ENCODE measurements at places on chromosomes 3 and 15.

GRCh38 chr15:34154725-34155204 lies 52.9 kb downstream of the PGBD4 start:
- no peak for DNase-seq

GRCh38 chr3:156594219-156594683 lies 39.3 kb upstream of the SSR3 start:
- DNase-seq = no peak

GRCh38 chr3:183825456-183826161 lies at the start of gene MAP6D1:
MAP6D1 (minus strand) TSS chr3:183825577; CDS start chr3:183825547, 30 bp downstream.
- no peak for DNase-seq

GRCh38 chr3:81277853-81278252 lies 483.6 kb downstream of the GBE1 start:
- DNase-seq = no peak

GRCh38 chr3:187567661-187568121 lies 102.5 kb downstream of the SST start:
- DNase-seq = no peak

DNA sequence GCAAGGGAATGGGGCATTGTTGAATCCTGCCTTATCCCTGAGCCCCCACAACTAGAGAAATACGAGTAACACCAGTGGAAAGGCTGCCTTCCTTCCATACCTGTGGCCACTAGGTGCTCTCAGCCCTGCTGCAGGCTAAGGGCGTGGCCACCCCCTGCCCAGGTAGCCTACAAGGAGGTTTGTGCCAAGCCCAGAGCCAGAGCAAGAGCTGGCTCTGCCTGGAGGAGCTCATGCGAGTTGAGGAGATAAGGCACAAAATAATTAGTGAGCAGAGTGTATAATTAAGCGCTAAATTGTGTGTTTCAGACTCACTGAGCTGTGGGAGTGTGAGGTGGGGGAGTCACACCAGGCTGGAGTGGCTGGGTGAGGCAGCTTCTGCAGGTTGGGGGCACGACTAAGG lies 49.2 kb downstream of the TPRA1 start:
- no peak for DNase-seq

GRCh38 chr3:101936419-101937356 lies 87.4 kb downstream of the NFKBIZ start:
- no peak for DNase-seq

- DNase-seq = no peak
Measured at GRCh38 chr3:111749171-111750170, 109.6 kb upstream of the PHLDB2 start.

GRCh38 chr3:80606073-80606472 lies 838.3 kb upstream of the ROBO1 start:
- no peak for DNase-seq

DNA sequence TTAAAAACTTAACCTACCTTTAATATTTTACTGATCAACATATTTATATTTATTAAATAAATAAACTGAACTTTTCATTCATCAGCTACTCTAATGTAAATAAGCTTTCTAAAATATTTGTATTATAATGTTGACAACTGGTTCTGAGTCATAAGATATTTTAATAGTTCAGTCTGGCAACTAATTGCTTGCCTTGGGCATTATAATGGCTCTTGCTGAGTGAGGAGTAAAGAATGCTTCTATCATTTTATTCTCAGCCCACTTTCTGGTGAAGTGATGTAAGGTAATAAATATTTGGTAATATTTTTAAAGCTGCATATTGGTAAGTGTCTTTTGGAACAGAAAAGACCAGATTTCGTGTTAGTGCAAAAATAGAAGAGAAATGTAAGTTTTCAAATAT lies 81.5 kb downstream of the DIPK2A start:
- peak; percentile 72 for DNase-seq

DNA sequence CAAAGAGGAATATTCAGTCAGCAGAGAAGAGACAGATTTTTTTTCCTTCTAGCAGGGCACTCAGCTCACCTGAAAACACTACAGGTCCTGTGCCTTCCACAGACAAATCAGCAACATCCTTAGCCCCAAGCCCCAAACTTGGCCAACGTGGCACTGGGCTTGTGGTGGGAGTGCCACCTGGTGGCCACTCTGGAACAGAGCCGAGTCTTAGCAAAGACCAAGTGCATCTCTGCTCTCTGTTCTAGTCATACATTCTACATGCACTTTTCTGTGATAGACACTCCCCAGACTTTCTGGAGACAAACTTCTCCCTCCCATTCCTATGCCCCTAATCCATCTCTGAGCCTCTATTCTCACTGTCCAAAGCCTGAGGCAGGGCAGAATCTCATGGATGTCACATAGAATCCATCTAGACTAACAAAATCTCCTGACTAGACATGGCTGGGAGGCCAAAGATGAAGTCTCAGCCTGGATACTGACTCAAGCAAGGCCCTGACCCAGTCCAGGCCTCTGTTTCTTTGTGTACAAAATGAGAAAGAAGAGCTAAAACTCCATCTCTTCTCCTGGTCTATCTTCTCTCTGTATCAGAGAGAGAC lies 5.1 kb upstream of the SEMA7A start:
- DNase-seq = peak; percentile 46

- peak; percentile 59 for DNase-seq
Measured at GRCh38 chr15:78208887-78209645, 25.3 kb downstream of the ACSBG1 start.

- DNase-seq = no peak
Measured at GRCh38 chr15:39407116-39407515, 173.8 kb upstream of the THBS1 start.

DNA sequence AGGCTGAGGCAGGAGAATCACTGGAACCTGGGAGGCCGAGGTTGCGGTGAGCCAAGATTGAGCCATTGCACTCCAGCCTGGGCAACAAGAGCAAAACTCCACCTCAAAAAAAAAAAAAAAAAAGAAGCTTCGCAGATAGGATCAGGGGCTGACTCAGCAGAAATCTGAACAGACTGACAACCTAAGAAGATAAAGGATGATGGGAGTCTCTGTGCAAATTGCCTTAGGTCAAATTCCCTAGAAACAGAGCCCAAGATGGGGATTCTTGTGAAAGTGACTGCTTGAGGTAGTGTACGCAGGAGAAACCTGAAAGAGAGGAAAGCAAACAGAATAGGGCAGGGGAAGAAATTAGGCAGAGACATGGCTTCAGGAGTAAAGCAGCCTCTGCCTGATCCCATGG lies 160.8 kb upstream of the LRIG1 start:
- DNase-seq = no peak

All from LNCaP clone FGC (cell line).